Stimulated activated CD8-positive, alpha-beta memory T cell treated with anti-CD3 and anti-CD28 coated beads, Interleukin-7, amount 100 ng/mL, for 1 hour (primary cell): ENCODE measurements at places on chromosomes 16 and 17.

GRCh38 chr16:79517156-79517555 lies 83.4 kb downstream of the MAF start:
- no peak for DNase-seq

DNA sequence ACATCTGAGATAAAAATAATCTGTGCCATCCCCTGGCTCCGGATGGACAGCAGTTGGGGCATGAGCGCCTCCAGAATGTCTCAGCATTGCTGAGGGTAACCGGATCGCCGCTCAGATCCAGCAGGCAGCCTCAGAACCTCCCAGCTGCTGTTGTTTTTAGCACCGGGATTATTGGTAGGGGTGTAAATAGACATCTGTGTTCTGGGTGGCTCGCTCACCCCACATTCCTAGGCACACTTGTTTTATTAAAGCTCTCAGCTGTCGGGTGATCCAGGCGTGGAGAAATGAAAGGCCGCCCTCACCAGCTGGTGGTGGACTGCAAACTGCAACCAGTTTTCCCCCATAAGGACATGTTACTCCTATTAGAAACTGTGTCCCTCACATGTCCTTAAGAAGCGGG lies 32.1 kb downstream of the MYH3 start:
- DNase-seq, result no peak

DNA sequence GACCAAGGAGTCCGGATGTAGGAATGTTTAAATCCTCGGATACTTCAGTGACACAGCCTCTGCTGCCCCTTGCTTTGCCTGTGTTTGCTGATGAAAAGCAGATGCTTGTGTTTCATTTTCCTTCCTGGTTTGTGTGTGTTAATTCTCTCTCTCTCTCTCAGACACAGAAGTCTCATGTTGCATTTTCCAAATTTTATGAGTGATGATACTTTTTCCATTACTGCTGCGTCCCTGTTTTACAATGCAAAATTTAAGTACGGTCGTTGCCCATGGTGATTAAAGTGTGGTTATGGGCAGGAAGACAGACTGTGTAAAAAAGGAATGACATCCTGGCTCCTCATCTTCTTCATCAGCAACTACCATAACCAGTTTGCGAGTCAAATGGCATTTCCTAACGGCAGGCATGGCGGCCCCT lies 5.7 kb downstream of the RMI2 start:
- DNase-seq, result no peak

GRCh38 chr17:75103601-75104554 lies 5.9 kb upstream of the ARMC7 start:
- DNase-seq, result no peak

- DNase-seq, result no peak
Observed at GRCh38 chr16:27193300-27193990, 9.9 kb upstream of the KDM8 start.

GRCh38 chr16:76387994-76388393 lies 110.8 kb downstream of the CNTNAP4 start:
- DNase-seq, result no peak

- no peak for DNase-seq
Observed at GRCh38 chr16:58678716-58679115, 5.9 kb downstream of the SLC38A7 start.

GRCh38 chr17:37116671-37117185 lies 168.0 kb downstream of the AATF start:
- DNase-seq, result no peak

GRCh38 chr17:63931981-63932561 lies at the start of gene CD79B:
TSS of gene CD79B (minus strand) at chr17:63932331. CDS start at chr17:63932261, 70 bp downstream.
- DNase-seq, result no peak

DNA sequence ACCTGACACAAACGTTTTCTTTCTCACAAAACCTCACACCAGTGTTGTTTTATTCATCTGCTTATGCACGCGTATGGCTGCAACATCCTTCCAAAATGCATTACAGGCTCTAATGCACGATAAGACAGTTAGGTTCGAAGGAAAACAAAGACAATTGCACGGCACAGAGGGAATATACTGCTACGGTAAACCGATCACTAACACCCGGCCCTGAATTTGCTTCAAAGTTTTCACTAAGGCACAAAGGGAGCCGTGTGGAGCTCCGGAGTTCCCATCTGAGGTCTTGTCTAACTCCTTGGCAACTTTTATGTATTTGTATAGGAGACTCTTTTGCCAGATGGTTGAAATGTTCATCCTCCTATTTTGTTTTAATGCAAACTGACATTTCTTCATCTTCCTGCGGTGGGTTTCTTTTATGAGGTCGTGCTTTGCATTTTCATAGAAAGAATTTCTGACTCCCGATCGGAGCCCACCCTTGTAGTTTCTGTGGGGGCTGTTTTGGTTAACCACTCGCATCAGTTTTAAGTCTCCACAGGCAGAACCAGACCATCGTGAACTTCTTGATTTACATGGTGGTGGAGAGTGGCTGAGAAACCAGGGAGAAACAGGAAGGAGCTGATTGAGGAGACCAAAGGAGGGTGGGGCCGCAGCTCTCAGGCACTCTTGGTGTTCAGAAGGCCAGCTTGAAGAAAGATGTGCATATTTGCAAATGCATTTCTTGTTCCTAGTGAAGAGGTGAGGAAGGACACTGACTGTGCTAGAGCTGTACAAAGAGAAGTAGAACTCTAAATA lies 516.8 kb downstream of the MAF start:
- no peak for DNase-seq

DNA sequence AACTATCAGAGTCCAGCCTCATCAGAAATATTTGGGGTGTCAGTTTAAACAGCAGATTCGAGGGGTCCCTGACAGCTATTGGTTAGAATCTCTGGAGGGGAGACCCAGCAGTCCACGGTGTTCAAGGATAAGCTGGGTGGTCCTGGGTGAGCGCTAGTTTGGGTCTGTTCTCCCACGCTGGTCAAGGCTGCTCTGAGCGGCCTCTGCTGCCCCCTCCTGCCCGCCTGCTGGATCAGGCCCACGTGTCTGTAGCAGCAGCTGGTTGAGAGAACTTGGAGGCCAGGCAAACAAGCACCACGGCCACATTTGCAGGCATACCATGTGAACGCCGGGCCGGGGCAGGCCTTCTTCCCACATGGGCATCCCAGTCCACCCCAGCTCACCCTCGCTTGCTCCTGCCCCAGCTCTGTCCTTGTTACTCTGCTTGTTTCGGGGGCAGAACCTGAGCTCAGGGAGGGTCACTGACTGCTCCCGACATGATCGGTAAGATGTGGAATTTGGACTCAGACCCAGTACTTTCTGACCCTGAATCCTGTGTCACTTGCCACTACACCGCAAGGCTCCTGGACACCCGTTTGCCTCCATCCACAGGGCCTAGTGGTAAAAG lies 7.4 kb downstream of the FOXF1 start:
- DNase-seq, result no peak

DNA sequence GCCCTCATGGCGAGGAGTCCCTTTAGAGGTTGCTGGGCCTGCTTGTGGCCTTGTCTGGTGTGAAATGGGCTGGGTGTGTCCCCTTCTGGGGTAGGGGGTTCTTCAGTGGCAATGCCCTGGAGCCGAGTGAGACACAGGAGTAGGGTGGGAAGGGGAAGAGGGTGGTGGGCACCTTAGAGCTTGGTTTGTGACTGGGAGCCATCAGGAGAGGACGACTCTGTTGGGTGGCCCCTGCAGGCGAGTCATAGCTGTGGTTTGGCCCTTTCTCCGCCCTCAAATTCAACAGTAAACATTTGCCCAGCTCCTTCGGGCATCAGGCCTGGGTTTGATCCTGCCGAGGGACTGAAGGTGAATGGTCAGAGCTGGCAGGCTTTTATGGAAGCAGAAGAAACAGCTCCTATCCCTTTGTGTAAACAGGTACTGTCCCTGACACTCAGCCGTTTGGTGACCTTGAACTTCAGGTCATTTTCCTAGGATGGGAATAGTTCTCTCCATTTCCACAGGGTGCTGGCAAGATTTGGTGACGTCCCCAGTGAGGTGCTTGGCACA lies 2.9 kb downstream of the E4F1 start:
- no peak for DNase-seq

- DNase-seq, result no peak
Observed at GRCh38 chr17:59845595-59846393, 46.9 kb downstream of the TUBD1 start.

- DNase-seq, result no peak
Observed at GRCh38 chr17:49723423-49723822, 15.7 kb upstream of the SLC35B1 start.

GRCh38 chr17:18877104-18877645 lies 19.2 kb downstream of the PRPSAP2 start:
- no peak for DNase-seq
